Activated naive CD4-positive, alpha-beta T cell treated with anti-CD3 and anti-CD28 coated beads for 36 hours (primary cell): ENCODE measurements at places on chromosomes 16 and 17. TPM values are rescaled to one million over a fixed set of nuclear protein-coding genes. Genes with fewer than 3 reads are reported as not detected.

The WNT3 gene
- not detected for total RNA-seq

The EMP2 gene
- total RNA-seq = not detected

The GRB7 gene
- total RNA-seq = 2.1 TPM

The SPNS1 gene
- 10.5 TPM for total RNA-seq

The NPIPB5 gene
- 140 TPM for total RNA-seq

The RUNDC3A gene
- 0.17 TPM for total RNA-seq

The MMP28 gene
- 0.19 TPM for total RNA-seq

The KRTAP16-1 gene
- not detected for total RNA-seq

The OR1F1 gene
- not detected for total RNA-seq

The CACNG5 gene
- total RNA-seq = not detected

The ABCA6 gene
- not detected for total RNA-seq

The ULK2 gene
- total RNA-seq = 10.3 TPM

The TEKT3 gene
- total RNA-seq = not detected

The CBX4 gene
- total RNA-seq = 22.7 TPM

The CLEC10A gene
- not detected for total RNA-seq

The VTN gene
- total RNA-seq = not detected

The ZPBP2 gene
- total RNA-seq = not detected

The KRTAP17-1 gene
- total RNA-seq = not detected

The HYDIN gene
- not detected for total RNA-seq

The GPRC5C gene
- not detected for total RNA-seq

The SEBOX gene
- not detected for total RNA-seq

The FBXW10B gene
- 0.38 TPM for total RNA-seq

The TUBG2 gene
- 9.1 TPM for total RNA-seq

The DLX4 gene
- 0.81 TPM for total RNA-seq

The C16orf54 gene
- total RNA-seq = 11.4 TPM

The CDRT15L2 gene
- total RNA-seq = not detected

The RMI2 gene
- total RNA-seq = 82.8 TPM

The ALOXE3 gene
- not detected for total RNA-seq
